Heart left ventricle (tissue), 16 donors: ENCODE measurements at places on chromosomes 4 and X. TPM values are rescaled to one million over a fixed set of nuclear protein-coding genes. Genes with fewer than 3 reads are reported as not detected.

BMP2K gene
- 5.4 TPM for polyA plus RNA-seq

MAP3K15 gene
- polyA plus RNA-seq = 0.14 TPM

LRCH2 gene
- polyA plus RNA-seq = 0.49 TPM

GAGE12G gene
- polyA plus RNA-seq = not detected

SUPT20HL2 gene
- not detected for polyA plus RNA-seq
